AG09319 (cell line): ENCODE measurements at places on chromosomes 11 and 22.

- DNase-seq = no peak
Observed at GRCh38 chr11:117822074-117823033, 2.2 kb downstream of the FXYD2 start.

DNA sequence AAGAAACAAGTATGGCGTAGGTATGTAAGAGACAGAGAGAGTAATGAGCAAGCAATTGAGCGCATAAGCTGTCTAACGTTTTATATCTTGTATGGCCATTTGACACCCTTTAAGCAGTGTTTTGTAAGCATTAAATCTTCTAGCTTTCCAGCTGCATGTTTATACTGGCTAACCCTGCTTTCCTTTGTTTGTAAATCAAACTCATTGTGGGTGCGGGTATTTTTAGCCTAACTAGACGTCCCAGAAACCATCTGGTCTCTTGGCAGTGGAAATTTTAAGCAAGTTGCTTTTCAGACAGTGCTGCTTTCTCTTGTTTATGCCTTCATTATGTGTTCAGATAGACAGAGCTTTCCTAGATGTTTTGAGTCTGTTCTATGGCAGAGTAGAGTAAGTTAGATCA is 73.5 kb downstream of the RNF169 start:
- peak; percentile 52 for DNase-seq

- DNase-seq = no peak
Observed at GRCh38 chr11:130397780-130398179, 30.6 kb downstream of the ADAMTS8 start.

- DNase-seq = no peak
Observed at GRCh38 chr22:37607935-37608476, 628 bp upstream of the GGA1 start.

- DNase-seq = no peak
Observed at GRCh38 chr11:112880495-112880894, 80.7 kb upstream of the NCAM1 start.

- no peak for DNase-seq
Observed at GRCh38 chr11:92226331-92227229, 2.0 kb downstream of the FAT3 start.

- no peak for DNase-seq
Observed at GRCh38 chr11:5129457-5129877, 8.7 kb downstream of the OR52A5 start.

DNA sequence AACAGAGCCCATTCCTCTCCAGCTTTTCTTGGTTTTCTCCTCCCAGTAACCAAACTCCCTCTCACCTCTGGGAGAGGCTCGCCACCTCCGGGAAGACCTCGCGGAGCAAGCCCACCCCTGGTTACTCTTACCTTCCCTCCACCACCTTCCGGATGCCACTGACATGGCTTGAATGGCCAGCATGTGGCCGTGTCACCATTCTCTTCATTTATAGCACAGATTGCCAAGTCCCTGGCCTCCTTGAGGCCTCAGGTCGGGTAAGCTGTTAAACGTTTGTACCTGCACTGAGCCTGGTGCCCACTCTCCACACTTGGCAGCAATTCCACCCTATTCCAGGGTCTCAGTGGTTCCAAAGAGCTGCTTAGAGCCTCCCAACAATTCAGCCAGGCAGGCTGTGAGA is 8.0 kb upstream of the FXYD2 start:
- no peak for DNase-seq

DNA sequence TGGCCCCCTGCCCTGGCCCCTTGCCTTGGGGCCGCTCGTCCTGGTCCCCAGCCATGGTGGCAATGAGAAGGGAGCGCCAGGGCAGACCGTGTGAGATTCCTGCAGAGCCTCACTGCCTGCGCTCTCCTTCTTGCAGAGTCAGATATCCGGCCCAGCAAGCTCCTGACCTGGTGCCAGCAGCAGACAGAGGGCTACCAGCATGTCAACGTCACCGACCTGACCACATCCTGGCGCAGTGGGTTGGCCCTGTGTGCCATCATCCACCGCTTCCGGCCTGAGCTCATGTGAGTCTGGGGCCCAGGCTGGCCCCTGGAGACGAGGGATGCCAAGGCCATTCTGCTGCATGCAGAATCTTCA is 114.1 kb downstream of the MICAL2 start:
- DNase-seq = no peak

DNA sequence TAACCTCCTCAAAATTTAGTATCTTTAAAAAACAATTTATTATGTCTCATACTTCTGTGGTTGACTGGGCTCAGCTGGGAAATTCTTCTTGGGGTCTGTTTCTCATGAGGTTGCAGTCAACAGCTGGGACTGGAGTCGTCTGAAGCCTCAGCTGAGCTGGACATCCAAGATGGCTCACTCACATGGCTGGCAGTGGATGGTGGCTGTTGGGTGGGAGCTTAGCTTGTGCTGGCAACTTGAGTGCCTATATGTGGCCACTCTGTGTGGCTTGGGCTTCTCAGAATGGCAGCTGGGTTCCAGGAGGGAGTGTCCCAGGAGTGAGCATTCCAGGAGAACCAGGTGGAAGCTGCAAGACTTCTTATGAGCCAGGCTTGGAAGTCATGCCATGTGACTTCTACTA is 13.2 kb downstream of the THY1 start:
- DNase-seq = no peak

- DNase-seq = no peak
Observed at GRCh38 chr11:22497474-22497873, 128.1 kb downstream of the FANCF start.

- DNase-seq = no peak
Observed at GRCh38 chr11:130144861-130145281, 14.7 kb upstream of the ST14 start.

GRCh38 chr22:37287550-37287951 is 5.2 kb downstream of the CYTH4 start:
- DNase-seq = no peak

DNA sequence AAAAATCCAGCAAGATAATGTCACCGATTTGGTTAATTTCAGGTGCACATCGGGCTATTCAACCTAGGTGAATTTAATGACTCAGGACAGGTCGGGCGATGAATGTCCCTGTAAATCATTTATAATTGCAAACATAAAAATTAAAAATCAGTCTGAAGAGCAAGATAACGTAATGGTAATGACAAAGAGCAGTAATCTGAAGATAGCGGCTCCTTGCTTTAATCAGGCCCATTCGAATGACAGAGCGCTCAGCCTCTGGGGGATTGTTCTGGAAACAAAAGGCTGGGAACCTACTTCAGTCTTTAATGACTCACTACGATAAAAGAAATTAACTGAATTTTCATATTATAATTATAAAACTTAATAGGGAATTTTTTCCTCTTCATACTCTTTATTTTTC is 61.3 kb downstream of the RCN1 start:
- no peak for DNase-seq

DNA sequence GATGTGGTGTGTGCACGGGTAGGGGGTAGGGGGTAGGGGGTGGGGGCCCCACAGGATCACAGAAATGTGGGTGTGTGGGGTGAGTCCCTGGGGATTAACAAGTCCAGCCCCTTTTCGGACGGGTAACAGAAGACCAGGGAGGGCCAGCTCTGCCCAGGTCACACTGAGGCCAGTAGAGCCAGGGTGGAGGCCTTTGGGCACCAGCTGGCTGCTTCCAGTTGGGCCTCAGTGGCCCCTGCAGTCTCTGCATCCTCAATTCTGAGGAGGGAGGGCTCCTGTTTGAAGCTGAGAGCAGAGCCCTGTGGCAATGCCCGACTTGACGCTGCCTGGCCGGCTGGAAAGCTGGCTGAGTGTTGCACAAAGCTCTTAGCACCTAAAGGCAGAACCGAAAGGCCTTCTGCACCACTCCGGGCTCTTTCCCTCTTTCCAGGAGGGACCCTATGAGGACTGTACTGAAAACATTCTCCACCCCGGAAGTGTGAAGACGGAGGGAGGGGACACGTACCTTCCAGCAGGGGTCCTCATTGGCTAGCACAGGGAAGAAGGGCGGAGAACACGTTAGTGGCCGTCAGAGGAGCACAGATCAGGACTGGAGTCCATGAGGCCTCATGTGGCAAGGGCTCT is 120.4 kb downstream of the PHF21B start:
- no peak for DNase-seq

- no peak for DNase-seq
Observed at GRCh38 chr11:93869830-93870229, 19.4 kb upstream of the VSTM5 start.

GRCh38 chr22:50536226-50536625 is 6.4 kb upstream of the TYMP start:
- DNase-seq = no peak

- DNase-seq = no peak
Observed at GRCh38 chr11:92702805-92703448, 266.5 kb upstream of the MTNR1B start.

DNA sequence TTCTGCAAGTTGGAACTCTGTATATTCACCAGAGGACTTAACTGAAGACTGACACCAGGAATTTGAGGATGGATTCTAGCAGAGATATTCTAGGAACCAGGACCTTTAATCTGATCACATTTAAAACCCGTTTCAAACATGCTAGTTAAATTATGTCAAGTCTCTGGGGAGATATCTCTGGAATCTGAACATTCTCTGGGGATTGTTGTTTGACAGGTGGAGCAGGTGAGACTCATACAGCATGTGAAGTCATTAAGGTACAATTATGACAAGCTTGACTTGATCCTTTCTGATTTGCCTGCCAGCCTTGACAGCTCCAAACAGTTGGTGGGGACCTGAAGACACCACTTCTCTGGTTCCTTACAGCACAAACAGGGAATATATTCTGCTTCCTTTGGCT is 100.3 kb downstream of the FAT3 start:
- DNase-seq = no peak

GRCh38 chr11:18633256-18634139 is 644 bp downstream of the SPTY2D1 start:
- DNase-seq = peak; percentile 47

- DNase-seq = no peak
Observed at GRCh38 chr22:49994361-49995040, 18.1 kb downstream of the IL17REL start.

GRCh38 chr11:68454767-68455166 is 5.8 kb upstream of the PPP6R3 start:
- no peak for DNase-seq

DNA sequence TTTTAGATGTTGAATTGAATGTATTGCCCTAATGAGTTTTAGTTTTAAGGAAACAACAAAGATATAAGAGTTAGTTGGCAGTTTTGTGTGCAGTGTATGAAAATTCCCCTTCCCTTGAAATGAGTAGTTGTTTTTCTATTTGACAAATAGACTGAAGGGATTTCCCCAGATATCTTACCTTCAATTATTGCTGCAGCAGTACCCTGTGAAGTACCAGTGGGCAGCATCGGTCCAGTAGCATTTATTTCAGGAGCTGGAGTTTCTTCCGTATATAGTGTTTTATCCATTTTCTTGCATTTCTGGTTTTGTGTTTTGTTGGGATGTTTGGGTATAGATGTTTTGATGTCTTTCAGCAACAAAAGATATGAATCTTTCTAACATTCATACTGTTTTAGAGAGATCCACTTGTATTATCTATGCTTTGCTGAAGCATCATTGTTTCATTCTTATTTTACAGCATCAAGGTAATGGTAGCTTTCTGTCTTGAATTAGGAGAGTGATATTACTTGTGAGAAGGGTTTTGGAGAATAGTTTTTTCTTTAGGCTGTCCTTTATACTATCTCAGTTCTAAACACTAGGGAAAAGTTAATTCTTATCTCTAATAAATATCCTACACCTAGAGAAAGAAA is 7.4 kb downstream of the KMT2A start:
- DNase-seq = no peak

GRCh38 chr11:76278526-76278925 is 72.2 kb upstream of the WNT11 start:
- no peak for DNase-seq

GRCh38 chr11:16280256-16280682 is 76.1 kb downstream of the SOX6 start:
- no peak for DNase-seq

GRCh38 chr11:14622223-14622954 is 21.2 kb upstream of the PDE3B start:
- DNase-seq = no peak

DNA sequence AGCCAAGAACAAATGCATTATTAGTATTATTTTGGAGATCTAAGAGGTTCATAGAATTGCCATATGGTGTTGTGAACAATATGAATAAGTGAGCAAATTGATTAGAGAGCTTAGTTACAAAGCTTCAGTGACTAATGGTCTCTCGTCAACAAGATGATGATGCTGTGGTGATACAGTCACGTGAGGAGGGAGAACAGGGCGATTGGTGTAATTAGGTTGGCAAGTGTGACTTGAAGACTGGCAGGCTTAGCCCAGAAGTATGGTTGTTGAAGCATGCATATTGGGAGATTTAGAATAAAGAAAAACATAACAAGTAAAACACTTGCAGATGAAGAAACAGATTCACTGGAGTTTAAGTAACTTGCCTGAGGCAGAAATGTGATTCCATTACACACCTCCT is 100.6 kb upstream of the SORL1-AS1 start:
- DNase-seq = no peak

DNA sequence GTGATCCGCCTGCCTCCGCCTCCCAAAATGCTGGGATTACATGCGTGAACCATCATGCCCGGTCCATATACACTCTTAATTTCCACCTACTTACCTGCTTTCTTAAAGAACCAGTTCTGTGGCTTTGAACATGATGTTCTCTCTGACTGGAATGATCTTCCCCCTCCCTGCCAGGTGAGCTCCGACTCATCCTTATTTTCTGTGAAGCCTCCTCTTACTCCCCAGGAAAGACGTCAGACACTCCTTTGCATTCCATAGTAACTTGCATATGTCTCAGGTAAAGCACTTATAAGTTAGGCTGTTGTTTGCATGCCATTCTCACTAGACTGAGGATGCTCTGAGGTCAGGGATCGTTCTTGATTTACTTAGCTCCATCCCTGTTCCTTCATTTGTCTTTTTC is 91.8 kb upstream of the RAB1B start:
- no peak for DNase-seq

- DNase-seq = no peak
Observed at GRCh38 chr11:45751430-45751829, 53.5 kb upstream of the SLC35C1 start.

DNA sequence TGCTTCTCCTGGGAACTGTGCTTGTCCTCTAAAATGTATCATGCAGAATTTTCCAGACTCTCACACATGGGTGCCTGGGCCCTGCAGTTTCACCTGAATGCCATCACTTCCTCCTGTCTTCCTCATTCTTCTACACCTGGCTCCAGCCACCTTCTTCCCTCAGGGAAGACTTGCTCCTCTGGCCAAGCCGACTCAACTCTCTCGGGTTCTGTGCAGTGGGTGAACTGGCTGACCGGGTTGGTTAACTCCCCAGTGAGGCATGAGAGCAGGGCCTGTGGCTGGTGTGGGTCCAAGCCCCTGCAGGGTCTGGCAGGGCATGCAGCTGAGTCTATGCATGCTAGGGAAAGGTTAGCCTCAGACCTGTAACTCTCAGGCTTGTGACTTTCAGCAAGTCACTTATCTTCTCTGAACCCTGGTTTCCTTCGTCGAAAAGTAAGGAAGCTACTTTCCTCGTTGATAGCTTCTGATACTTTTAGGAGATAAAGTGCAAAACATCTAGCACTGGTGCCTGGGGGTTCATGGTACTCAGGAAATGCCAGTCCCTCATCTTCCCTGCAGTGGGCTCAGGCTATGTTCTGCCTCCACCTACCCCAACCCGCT is 11.9 kb downstream of the CD82 start:
- no peak for DNase-seq
